GM19239 (cell line): ENCODE measurements at places on chromosomes 2 and 18.

DNA sequence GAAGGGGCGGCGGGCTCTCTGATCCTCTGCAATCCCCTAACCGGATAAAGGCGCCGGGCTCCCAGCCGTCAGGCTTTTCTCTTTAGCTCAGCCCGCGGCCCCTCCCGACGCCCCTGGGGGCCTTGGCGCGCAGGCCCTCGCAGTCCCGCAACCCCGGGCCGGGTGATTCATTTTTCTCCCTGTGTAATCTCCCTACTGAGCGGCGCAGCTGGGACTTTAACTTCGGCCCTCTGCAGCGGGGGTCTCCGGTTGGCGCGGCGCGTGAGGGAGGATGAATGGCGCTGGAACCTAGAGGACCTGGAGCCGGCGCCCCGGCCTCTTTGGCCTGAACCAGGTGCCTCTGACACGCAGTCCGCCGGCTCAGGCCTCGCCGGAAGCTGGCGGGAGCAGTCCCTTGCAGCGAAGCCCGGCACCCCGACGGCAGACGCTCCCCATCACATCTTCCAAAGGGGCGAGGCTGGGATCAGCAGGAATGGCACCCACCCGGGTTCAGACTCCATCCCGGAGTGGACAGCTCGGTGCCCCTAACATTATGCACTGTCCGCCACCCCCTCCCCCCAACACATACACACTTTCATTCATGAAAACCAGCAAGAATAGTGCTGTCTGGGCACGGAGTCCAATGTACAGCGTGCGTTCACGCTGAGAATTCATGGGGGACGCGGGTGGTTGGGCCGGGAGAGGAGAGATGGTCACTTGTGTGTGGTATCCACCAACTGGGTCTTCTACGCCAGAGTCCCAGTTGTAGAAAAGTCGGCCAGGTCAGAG is 1.2 kb downstream of the CNGA3 start:
- no peak for DNase-seq

GRCh38 chr2:166361351-166362153 is 14.2 kb downstream of the SCN9A start:
- no peak for DNase-seq

- no peak for DNase-seq
These were observed 161.6 kb downstream of the LDLRAD4 start for GRCh38 chr18:13379930-13380690.

GRCh38 chr2:73614997-73615396 is 27.2 kb downstream of the NAT8 start:
- no peak for DNase-seq

- DNase-seq: no peak
These were observed 2.0 kb downstream of the TMEM169 start for GRCh38 chr2:216083464-216084281.

- DNase-seq: no peak
These were observed 17.9 kb downstream of the DAW1 start for GRCh38 chr2:227889336-227889735.

- no peak for DNase-seq
These were observed 1.9 kb downstream of the CLK1 start for GRCh38 chr2:200862532-200863000.
